ENCODE measurements at places on chromosomes 11 and 22.

DNA sequence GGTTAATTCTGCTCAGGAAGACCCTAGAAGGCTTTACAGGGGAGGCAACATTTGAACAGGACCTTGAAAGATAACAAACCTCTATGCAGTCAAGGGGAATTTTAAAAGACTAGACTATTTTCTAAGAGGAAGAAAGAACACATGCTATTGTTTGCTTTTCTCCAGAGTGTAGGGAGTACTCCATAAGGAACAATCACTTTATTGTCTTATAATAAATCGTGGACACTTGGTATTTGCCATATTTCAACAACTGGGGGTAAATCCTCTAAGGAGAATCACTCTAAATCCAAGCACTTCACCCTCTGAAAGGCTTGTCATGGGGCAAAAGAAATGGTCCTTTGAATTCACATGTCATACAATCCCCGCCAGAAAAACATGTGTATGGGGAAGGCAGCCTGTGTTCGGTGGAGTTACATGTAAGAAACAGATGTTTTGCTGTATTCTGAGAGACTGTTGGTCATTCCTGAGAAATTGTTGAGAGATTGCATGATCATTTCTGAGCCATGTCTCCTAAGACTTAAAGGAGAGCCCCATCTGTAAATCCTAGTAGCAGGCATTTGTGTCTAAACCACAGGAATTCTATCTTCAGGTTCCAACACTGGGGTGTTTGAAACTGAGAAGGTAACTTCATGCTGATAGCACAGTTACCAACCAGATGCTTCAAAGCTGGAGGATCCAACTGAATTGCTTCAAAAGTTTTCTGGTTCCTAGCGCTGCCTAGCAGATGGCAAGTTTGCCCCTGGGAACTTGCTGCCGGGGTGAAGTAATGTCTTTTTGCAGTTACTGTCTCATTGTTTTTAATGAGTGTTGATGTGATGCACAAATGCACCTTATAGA, 66.8 kb downstream of the FZD4 start:
- peak; percentile 33 for DNase-seq

GRCh38 chr11:44983786-44984185, 33.1 kb upstream of the TP53I11 start:
- DNase-seq, result no peak

GRCh38 chr22:36077271-36077670, 48.6 kb upstream of the RBFOX2 start:
- DNase-seq, result no peak

DNA sequence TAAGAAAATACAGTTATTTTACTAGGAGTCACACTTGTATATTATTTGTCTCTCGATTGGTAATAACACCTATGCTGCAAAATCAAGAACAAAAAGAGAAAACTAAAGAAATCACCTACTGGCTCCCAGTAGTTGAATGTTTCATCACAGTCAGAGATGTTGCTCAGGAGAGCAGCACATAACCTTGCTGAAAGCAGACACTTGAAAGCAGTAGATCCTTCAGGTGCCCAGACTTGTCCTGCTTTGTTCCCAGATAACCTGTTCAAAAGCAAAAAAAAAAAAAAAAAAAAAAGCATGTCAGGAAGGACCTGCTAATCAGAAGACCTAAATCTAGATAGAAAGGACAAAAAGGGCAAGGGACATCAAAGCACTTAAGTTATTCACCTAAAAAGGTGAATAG, 1.3 kb downstream of the ALG9 start:
- DNase-seq, result no peak

DNA sequence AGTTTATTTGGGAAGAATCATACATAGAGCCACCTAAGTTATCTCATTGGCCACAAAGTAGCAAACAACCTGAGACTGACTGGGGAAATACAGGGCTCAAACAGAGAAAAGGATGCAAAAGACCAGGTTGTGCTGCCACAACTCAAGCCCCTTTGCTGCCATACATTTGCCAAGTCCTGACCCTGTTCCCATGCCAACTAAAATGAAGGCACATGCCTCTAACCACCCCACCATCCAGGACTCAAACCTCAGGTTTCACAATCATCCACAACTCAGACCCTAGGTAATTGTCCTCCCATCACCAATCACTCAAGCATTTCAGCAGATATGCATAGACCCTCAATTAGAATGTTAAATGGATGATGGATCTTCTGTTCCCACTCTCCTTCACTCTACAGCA, 1.4 kb upstream of the MS4A1 start:
- no peak for DNase-seq

- DNase-seq, result no peak
These were observed 39.0 kb upstream of the AMOTL1 start for GRCh38 chr11:94728966-94729751.

DNA sequence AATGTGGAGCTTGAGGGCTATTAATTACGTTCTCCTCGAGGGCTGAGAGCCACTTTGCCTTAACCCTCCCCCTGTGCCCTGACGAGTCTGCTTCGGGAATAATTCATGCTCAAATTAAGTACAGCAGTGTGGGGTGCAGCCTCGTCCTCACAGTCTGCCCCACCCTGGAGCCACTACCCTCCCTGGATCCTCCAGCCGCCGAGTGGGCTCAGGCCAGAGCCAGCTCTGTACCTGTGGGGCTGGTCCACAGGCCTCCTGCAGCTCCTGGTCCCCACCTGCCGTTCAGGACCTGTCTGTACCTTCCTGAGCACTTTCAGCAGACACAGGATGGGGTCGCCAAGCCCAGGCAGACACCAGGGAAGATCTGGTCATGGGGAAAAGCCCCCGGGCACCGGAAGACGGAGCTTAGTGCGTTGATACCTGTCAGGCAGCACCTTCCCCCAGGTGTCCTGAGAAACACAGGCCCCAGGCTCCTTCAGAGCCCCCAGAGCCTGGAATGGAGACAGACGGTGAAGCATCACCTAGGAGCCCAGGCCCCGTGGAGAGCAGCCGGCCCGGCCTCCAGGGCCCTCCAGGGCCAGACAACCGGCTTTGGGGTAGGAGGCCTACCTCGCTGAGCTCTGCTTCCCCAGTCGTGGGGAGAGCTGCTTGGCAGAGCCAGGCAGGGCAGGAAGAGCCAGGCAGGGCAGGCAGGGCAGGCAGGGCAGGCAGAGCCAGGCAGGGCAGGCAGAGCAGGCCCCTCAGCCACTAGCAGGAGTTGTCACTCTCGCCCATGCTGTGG, 9.7 kb downstream of the TSPAN32 start:
- DNase-seq, result no peak

DNA sequence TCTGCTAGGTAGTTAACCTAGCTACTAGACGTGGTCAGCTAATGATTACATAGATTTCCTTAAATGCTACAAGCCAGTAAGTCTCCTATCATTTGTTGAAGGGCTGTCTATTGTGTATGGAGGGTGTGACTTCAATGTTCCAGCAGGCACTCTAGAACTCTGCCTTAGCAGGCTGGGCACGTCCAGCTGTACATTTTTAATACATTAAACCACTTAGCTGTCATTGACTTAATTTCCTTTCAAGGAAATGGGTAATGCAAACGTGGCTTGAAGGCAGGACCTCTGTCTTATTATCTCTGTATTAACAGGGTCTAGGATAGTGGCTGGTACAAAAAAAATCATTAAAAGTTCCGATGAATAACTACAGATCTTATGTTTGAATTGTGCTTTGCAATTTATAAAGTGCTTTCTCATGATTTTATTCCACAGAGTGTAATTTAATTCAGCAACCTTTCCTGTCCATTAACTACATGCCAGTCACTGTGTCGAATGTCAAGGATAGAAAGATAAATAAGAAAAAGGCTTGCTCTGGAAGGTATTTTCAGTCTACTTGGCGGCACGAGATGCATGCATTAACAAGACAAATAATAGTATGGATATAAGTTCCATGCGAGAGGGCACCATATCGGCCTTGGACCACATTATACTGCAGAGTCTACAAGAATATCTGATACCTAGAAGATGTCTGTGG, 60.3 kb downstream of the APOL3 start:
- no peak for DNase-seq

DNA sequence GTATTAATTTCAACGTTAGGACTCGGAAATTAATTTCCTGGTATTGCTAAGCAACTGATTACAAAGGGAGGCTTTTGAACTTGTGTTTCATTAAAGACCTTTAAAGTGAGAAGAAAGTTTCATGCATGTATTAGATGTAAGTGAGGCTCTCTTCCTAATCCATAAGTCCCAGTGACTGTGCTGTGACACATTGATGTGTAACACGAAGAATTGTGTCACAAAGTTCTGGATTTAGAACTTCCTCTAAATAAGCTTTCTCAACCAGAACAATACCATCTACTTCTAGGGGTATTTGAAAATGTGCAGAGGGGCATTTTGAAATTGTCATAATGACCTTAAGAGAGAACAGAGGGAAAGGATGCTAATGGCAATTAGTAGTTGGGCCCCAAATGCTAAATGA, 14.4 kb downstream of the DCUN1D5 start:
- DNase-seq, result no peak

DNA sequence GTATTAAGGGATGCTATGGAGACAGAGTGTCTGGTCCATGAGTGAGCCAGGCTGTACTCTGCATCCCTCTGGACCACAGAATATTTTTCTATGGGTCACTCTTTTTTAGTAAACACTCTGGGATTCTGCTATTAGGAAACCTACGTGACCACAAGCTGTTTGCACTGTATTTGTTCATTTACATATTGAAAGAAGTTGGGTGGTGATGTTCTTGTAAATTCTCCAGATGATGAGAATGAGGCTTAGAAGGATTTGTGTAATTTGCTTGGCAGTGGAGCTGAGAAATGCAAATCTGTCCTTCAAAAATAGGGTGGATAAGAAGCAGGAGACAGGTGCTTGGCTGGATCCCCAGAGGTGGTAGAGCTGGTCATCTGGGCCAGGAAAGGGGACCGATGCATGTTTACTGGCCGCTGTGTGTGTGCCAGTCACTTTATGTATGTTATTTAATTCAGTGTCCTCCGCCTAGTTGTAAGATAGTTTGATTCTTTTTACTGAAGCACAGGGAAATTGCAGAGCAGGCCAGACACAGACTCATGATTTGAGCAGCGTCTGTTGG, 63.7 kb upstream of the HEPHL1 start:
- DNase-seq, result no peak

- no peak for DNase-seq
These were observed 211.1 kb downstream of the BRD1 start for GRCh38 chr22:49616356-49617231.

- no peak for DNase-seq
These were observed 884.7 kb downstream of the TBC1D22A start for GRCh38 chr22:47647181-47647580.

GRCh38 chr22:22961574-22961973, 74.0 kb downstream of the IGLL5 start:
- DNase-seq, result no peak

GRCh38 chr11:46017341-46017740, 94.9 kb downstream of the LARGE2 start:
- no peak for DNase-seq

- no peak for DNase-seq
These were observed 66.7 kb upstream of the LINC01488 start for GRCh38 chr11:69414773-69415187.

DNA sequence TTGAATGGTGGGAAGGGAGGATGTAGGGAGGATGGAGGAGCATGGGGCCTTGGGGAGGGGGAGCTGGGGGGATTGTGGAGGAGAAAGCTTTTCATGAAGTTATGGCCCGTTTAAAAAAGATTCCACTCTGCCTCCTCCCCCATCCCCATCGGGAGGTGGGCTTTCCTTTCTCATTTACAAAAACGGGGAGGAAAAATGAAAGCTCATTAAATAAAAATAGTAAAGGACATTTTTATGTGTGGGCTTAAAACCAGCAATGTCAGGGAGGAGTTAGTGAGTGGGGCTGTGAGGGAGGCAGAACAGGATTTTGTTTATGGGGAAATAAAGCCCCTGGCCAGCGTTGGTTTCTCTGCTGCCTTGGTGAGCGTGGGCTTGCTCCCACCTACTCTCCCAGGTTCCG, 83.2 kb downstream of the ZBTB16 start:
- no peak for DNase-seq

DNA sequence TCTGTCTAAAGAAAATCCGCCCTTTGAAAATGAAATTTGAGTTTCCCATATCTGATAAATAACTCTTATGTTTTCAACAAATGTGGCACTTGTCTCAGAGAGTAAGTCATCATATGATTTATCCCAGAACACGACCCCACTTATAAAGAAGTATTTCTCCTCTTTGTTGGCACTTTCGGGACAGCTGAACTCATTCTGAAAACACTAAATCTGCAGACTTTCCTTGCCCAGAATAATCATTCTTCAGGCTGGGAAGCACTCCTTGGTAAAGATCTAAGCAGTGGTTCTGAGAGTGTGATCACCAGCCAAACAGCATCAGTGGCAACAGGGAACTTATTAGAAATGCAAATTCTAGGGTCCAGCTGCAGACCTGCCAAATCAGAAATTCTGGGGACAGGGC, 532.2 kb upstream of the API5 start:
- no peak for DNase-seq

GRCh38 chr11:103696123-103696522, 340.3 kb upstream of the DDI1 start:
- DNase-seq, result no peak

GRCh38 chr11:63814383-63814736, 1.1 kb downstream of the SPINDOC start:
- no peak for DNase-seq

DNA sequence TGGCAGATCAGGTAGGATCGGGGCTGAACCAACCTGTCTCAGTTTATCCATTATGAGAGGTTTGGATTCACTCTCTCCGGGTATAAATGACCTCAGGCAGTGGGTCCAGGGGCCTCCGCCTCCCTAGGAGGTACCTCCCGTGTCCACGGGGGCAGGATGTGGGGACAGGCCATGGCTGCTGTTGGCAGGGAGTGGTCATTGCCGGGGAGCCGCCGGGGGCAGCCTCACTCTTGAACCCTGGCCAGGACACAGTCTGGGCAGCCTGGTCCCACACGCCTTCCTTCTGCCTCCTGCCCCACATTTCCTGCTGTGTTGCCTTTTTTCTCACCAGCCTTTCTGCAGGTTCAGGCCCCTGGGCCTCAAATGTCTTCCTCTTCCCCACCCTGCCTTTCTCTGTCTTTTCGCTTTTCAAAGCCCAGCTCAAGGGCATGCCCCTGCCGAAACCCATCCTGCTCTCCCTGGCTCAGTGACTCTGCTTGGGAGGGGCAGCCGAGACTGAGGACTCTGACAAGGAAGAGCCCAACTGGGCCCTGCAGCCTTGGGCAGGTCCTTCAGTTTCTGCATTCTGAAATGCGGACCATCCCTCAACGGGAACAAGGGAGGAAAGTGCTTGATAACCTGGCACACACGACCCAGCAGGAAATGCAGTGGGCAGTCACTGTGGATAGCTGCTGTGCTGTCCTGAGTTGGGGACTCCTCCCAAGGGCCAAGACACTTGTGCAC, 31.1 kb downstream of the ZC3H7B start:
- no peak for DNase-seq

GRCh38 chr11:112499153-112499880, 238.7 kb upstream of the PLET1 start:
- DNase-seq, result no peak

DNA sequence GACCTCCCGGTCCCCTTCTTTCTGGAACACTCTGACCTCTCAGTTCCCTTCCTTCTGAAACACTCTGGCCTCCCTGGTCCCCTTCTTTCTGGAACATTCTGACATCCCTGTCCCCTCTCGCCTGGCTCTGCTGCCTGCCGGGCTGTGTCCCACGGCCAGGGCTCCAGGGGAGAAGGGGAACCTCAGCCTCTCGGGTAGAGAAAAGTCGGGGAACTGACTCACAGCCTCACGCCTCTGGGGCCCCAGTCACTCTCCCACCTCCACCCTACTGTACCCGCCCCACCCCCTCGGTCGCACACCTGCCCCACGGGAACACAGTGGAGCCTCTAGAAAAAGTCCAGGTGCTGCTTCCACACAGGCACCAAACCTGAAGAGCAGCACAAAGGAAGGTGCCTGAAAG, 93.3 kb downstream of the BRD1 start:
- DNase-seq, result no peak
